ENCODE measurements at places on chromosomes 12 and 14. TPM values are rescaled to one million over a fixed set of nuclear protein-coding genes. Genes with fewer than 3 reads are reported as not detected.

Gene B4GALNT3
- total RNA-seq: 6.6 TPM

DNA sequence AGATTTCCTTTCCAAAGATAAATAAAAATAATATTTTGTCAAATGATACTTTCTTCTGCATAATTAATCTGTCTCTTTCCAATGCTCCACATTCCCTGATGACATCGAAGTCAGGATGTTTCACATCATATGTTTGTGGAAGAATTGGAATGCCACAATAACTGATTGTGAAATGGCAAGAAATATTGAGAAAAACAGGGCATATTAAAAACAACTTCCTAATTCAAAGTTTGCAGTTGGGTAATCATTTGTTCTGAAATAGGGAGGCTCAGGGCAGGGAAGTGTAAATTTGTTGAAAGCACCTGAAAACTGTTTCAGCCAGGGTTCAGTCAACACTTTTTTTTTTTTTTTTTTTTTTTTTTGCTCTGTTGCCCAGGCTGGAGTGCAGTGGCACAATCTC is 50.7 kb downstream of the BCAT1 start:
- no peak overlapping the region for H3K27ac ChIP-seq
- no peaks in the 10 kb centered on the region for H3K27me3 ChIP-seq
- H3K4me3 ChIP-seq: no peak overlapping the region
- H3K4me1 ChIP-seq: peaks cover 11% of the 10 kb centered on the region
- no peak for DNase-seq

DNA sequence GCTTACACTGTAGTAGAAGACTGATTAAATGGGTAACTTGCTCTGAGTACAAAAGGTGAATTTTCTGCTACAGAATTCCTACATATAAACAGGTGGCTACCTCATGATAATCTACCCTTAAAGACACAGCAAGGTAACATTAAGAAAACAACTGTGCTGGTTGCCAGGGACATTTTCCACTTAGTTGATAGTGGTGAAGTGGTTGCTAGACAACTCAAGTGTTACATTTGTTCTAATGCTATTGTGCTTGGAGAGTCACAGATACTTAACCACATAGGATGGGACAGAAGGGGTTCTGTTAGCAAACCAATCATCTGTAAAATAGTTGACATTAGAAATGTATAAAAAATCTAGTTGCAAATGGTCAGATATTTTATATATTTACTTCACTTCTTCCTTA is 870.3 kb upstream of the SEL1L start:
- no peaks in the 10 kb centered on the region for H3K27me3 ChIP-seq
- H3K4me3 ChIP-seq: no peak overlapping the region
- peak; percentile 65 for DNase-seq
- peak overlapping the region; percentile 40 for H3K27ac ChIP-seq
- H3K4me1 ChIP-seq: peaks cover 20% of the 10 kb centered on the region

Gene LALBA
- not detected for total RNA-seq

DNA sequence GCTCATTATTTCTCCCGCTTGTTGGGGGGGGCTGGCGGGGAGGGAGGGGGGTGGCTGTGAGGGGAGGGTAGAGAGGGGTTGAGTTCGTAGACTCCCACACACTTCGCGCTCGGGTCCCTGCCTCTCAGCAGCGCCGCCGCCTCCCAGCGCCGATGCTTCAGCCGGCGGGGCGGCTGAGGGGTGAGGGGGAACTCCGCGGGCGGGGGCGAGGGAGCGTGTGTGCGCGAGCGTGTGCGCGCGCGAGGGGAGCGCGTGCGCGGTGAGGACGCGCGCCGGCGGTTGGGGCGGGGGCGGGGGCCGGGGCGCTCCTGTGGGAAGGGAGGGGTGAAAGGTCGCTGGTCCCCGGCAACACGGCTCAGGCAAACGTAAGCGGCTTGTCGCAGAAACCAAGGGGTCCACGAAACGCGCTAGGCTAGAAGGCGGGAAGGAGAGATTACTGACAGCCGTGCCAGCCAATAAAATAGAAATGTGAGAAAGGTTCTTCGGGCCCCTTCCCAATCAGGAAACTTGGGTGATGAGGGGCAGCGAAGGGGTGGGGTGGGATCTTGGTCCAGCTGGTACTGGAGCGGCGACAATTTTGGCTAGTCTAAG is 343 bp upstream of the NOVA1 start:
- H3K4me1 ChIP-seq: no peaks in the 10 kb centered on the region
- DNase-seq: peak; percentile 81
- peak overlapping the region; percentile 67 for H3K27ac ChIP-seq
- no peaks in the 10 kb centered on the region for H3K27me3 ChIP-seq

GRCh38 chr12:3882896-3883564 is 9.8 kb upstream of the PARP11 start:
- no peaks in the 10 kb centered on the region for H3K27me3 ChIP-seq
- no peaks in the 10 kb centered on the region for H3K4me1 ChIP-seq
- H3K27ac ChIP-seq: no peak overlapping the region
- H3K36me3 ChIP-seq: no peaks in the 10 kb centered on the region

Gene CIROP
- not detected for total RNA-seq

DNA sequence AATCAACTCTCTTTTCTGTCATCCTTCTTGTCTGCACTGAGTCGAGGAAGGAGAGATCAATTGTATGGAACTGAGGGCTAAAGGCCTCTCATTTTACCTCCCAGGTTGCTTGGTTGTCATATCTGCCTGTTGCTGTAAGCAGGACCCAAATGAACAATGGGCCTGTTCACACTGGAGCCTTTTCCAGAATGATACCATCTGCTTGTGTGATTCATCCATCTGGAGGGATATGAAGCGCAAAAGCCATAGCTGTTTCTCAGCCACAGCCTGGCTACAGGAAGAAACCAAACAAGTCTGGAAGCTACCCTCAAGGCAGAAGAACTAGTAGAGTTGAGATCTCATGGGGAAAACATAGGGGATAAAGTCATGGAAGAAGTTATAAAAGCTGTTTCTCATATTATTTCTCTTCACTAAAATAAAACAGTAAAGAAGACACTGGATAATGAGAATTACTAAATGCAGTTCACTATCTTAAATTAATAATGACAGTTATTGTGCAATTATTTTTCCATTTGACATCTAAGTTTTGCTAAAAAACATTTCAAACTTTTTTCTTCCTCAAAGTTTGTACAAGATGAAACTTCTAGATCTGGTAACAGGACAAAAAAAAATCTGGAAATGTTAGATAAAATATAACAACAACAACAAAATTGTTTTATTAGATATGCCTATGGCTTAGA is 106.3 kb downstream of the SPTSSA start:
- no peaks in the 10 kb centered on the region for H3K27me3 ChIP-seq
- H3K4me1 ChIP-seq: no peaks in the 10 kb centered on the region
- no peaks in the 10 kb centered on the region for H3K36me3 ChIP-seq
- no peak overlapping the region for H3K4me3 ChIP-seq

GRCh38 chr12:101470939-101471338 is 4.2 kb upstream of the SPIC start:
- no peak overlapping the region for H3K27ac ChIP-seq
- H3K4me1 ChIP-seq: no peaks in the 10 kb centered on the region
- no peak for DNase-seq

Gene CCDC197
- total RNA-seq: not detected

DNA sequence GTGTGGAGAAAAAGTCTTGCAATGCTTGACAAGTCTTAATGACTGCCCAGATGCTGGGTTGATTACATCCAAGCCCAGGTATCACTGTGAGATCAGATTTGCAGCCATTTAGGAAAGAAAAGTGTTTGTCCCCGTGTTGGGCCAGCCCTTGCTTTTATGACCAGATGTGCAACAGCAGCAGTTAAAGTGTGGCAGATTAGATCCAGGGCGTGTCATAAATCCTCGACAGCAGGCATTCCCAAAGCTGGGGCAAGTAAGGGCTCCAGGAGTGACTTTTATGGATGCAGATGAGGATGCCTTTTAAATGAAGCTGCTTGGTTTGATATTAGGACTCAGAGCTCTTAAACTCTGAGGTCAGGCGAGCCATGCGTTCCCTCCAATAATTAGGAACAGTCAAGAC is 1.7 kb downstream of the SMOC1 start:
- H3K27me3 ChIP-seq: no peaks in the 10 kb centered on the region
- H3K4me1 ChIP-seq: peaks cover 19% of the 10 kb centered on the region
- H3K36me3 ChIP-seq: no peaks in the 10 kb centered on the region
- H3K4me3 ChIP-seq: no peak overlapping the region
- H3K27ac ChIP-seq: no peak overlapping the region
- no peak for DNase-seq

Gene PELI2
- total RNA-seq: 11.7 TPM

GRCh38 chr12:47458279-47458678 is 247.6 kb downstream of the RPAP3 start:
- H3K4me3 ChIP-seq: no peak overlapping the region
- no peaks in the 10 kb centered on the region for H3K27me3 ChIP-seq
- no peaks in the 10 kb centered on the region for H3K36me3 ChIP-seq
- H3K4me1 ChIP-seq: no peaks in the 10 kb centered on the region
- DNase-seq: no peak
- no peak overlapping the region for H3K27ac ChIP-seq

- peak overlapping the region; percentile 75 for H3K27ac ChIP-seq
- peaks cover 14% of the 10 kb centered on the region for H3K4me1 ChIP-seq
- DNase-seq: no peak
- peak overlapping the region; percentile 68 for H3K4me3 ChIP-seq
- H3K27me3 ChIP-seq: no peaks in the 10 kb centered on the region
Measured at GRCh38 chr14:60981633-60982455, 799 bp downstream of the SLC38A6 start.

- H3K27ac ChIP-seq: no peak overlapping the region
- peak; percentile 9 for DNase-seq
- no peaks in the 10 kb centered on the region for H3K27me3 ChIP-seq
- peaks cover 58% of the 10 kb centered on the region for H3K36me3 ChIP-seq
- H3K4me1 ChIP-seq: no peaks in the 10 kb centered on the region
Measured at GRCh38 chr12:71639341-71639760, 24.3 kb downstream of the ZFC3H1 start.

Gene PRIMA1
- total RNA-seq: 0.33 TPM

Gene FGF6
- not detected for total RNA-seq

GRCh38 chr14:53902307-53902706 is 54.3 kb downstream of the BMP4 start:
- no peaks in the 10 kb centered on the region for H3K27me3 ChIP-seq
- DNase-seq: no peak
- H3K36me3 ChIP-seq: no peaks in the 10 kb centered on the region
- no peak overlapping the region for H3K27ac ChIP-seq
- no peaks in the 10 kb centered on the region for H3K4me1 ChIP-seq

DNA sequence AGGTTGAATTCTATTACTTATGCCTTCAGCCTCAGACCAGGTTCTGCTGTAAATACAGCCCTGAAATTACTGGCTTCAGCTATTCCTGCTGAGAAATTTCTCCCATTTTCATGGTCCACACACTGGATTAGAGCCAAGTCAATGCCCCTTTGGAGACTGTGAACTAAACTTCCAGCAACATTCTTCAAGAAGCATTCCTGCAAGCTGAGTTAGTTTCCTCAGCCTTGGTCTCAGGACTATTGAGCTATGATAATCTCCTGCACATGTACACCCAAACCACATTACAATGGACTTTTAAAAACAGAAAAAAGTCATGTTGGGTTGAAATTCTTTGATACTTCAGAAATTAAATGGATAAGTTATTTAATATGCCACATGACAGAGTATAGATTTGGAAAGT is 58.0 kb upstream of the AVPR1A start:
- peaks cover 12% of the 10 kb centered on the region for H3K4me1 ChIP-seq
- no peaks in the 10 kb centered on the region for H3K36me3 ChIP-seq
- DNase-seq: no peak

Gene MYH7
- total RNA-seq: not detected

GRCh38 chr12:114090211-114090610 is 124.1 kb upstream of the RBM19 start:
- no peaks in the 10 kb centered on the region for H3K27me3 ChIP-seq
- DNase-seq: no peak
- H3K4me1 ChIP-seq: no peaks in the 10 kb centered on the region
- H3K4me3 ChIP-seq: no peak overlapping the region
- no peaks in the 10 kb centered on the region for H3K36me3 ChIP-seq

- no peaks in the 10 kb centered on the region for H3K36me3 ChIP-seq
- peaks cover 37% of the 10 kb centered on the region for H3K4me1 ChIP-seq
- H3K27me3 ChIP-seq: no peaks in the 10 kb centered on the region
- H3K4me3 ChIP-seq: no peak overlapping the region
- H3K27ac ChIP-seq: no peak overlapping the region
Measured at GRCh38 chr14:21106176-21106497, 5.3 kb downstream of the TMEM253 start.

Gene SH2B3
- 21.4 TPM for total RNA-seq

Gene OLR1
- total RNA-seq: 2.4 TPM

- H3K27ac ChIP-seq: no peak overlapping the region
- H3K27me3 ChIP-seq: no peaks in the 10 kb centered on the region
- H3K4me1 ChIP-seq: peaks cover 5% of the 10 kb centered on the region
- H3K36me3 ChIP-seq: no peaks in the 10 kb centered on the region
- DNase-seq: no peak
Measured at GRCh38 chr12:131134523-131135310, 181.0 kb downstream of the ADGRD1 start.

Gene AKAP5
- total RNA-seq: 1.3 TPM

DNA sequence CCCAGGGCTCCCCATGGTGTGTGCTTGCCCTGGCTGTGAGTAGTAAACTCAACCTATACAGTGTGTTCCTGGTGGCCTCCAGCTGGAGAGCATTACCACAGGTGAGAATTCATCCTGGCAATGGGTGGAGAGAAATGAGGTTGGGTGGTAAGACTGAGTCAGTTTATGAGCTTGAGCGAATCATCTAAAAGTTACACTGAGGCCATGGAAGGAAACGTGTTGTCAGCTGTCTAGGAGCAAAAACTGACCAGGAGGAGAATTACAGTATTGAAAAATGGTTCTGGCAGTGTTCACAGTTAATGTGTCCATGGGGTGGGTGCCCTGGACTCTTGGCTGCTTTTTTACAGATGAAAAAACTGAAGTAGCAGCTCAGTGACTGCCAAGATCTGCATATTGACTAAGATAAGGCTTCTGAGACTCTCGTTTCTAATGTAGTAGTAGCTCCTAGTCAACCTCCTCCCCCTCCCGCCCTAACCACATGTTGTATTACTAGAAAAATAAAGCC is 202.0 kb upstream of the AMIGO2 start:
- no peaks in the 10 kb centered on the region for H3K27me3 ChIP-seq
- no peak overlapping the region for H3K4me3 ChIP-seq
- DNase-seq: no peak
- no peak overlapping the region for H3K27ac ChIP-seq
- H3K36me3 ChIP-seq: no peaks in the 10 kb centered on the region

DNA sequence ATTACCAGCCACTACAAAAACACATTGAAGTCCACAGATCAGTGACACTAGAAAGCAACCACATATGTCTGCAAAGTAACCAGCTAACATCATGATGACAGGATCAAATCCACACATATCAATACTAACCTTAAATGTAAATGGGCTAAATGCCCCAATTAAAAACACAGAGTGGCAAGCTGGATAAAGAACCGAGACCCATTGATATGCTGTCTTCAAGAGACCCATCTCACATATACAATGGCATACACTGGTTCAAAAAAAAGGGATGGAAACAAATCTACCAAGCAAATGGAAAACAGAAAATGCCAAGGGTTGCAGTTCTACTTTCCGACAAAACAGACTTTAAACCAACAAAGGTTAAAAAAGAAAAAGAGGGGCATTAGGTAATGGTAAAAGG is 307.7 kb downstream of the GPHN start:
- no peaks in the 10 kb centered on the region for H3K4me1 ChIP-seq
- H3K36me3 ChIP-seq: no peaks in the 10 kb centered on the region
- H3K27ac ChIP-seq: no peak overlapping the region
- no peaks in the 10 kb centered on the region for H3K27me3 ChIP-seq

Gene SLC41A2
- 97.8 TPM for total RNA-seq
